ENCODE measurements at places on chromosomes 6 and 20. TPM values are rescaled to one million over a fixed set of nuclear protein-coding genes. Genes with fewer than 3 reads are reported as not detected.

GRCh38 chr20:8244637-8245036 lies 112.6 kb downstream of the PLCB1 start:
- DNase-seq, result peak; percentile 16

DNA sequence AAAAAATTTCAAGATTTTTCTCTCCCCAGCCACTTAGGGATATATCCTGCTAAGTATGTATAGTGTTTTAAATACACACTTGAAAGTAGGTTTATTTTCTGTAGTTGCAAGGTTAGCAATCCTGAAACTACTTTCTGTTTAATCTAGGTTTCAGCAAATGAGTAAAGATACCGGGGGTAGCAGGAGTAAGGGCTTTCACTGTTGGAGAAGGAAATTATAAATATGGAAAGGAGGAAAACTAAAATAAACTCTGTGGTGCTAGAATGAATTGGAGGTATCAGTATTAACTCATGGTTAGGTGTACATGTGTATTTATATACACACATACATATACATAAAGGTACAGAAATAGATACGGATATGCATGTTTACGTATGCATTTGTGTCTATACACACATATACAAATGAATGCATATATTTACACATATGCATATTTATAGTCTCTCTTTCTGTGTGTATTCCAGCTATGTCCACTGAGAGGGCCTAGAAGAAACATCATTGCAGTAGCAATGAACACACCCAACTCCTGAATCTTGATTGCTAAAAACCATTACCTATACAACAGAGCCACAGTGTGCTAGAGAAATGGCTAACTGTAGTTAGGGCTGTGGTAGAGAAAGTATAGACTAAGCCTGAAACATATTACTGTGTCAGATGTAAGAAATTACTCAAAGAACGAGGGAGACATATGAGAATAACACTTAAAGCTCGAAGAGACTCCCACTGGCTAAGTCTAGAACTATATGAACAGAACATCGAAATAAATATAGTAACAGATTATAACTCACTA lies 95.9 kb upstream of the EMILIN3 start:
- DNase-seq, result no peak

DNA sequence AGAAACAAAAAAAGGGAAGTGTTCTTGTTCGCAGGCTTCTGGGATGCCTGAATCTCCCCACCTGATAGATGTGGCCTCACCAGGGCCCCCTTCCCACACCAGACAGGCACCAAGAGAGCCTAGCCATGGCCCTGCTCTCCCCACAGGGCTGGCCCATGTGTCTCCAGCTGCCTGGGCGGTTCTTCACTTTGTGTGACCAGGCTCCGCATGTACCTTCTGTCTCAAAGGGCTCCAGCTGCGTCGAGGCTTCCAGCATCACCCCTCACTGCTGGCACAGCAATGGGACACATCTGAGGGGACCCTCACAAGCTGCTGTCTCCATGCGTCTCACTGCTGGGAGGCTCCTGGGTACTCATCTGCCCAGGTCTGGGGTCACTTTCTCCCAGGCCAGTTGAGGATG lies 362.9 kb downstream of the ZFAND3 start:
- no peak for DNase-seq

- no peak for DNase-seq
Measured at GRCh38 chr20:19562426-19562825, 195.6 kb upstream of the RIN2 start.

DNA sequence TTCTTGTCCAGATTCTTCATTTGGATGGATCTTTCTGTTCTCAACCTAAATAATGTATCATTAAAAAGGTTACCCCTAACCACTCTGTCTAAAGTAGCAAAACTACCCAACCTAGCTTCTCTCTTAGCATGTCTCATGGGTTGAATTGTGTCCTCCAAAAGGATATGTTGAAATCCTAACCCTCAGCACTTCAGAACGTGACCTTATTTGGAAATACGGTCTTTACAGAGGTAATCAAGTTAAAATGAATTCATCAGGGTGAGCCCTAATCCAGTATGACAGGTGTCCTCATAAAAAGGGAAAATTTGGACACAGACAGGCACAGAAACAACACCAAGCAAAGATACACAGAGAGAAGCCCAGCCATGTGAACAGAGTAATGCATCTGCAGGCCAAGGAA lies 6.1 kb upstream of the FRK start:
- DNase-seq, result no peak

DNA sequence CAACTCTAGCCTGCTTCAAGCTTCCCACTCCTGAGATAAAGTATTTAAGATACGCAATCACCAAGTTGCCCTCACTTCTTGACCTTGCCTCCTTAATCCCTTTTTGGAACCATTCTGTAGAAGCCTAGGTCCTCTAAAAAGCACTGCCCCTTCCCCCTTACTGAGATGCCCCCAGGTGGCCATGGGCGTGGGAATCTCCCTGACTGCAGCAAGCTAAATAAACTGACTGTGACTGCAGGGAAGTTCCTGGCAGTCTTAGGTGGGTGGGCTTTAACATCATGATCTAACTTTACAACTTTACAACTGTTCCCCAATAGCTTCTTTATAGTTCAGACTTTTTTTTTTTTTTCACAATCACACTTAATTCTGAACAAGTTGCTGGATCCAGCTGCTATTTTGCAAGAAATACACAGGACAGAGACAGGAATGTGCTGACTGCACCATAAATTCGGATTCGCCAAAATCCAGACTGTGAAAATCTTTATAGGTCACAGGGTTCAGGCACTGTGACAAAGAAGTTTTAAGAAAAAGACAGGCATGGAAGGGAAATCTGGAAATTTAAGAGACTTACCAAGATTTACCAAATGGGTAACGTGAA lies 344.2 kb upstream of the SULF2 start:
- no peak for DNase-seq

DNA sequence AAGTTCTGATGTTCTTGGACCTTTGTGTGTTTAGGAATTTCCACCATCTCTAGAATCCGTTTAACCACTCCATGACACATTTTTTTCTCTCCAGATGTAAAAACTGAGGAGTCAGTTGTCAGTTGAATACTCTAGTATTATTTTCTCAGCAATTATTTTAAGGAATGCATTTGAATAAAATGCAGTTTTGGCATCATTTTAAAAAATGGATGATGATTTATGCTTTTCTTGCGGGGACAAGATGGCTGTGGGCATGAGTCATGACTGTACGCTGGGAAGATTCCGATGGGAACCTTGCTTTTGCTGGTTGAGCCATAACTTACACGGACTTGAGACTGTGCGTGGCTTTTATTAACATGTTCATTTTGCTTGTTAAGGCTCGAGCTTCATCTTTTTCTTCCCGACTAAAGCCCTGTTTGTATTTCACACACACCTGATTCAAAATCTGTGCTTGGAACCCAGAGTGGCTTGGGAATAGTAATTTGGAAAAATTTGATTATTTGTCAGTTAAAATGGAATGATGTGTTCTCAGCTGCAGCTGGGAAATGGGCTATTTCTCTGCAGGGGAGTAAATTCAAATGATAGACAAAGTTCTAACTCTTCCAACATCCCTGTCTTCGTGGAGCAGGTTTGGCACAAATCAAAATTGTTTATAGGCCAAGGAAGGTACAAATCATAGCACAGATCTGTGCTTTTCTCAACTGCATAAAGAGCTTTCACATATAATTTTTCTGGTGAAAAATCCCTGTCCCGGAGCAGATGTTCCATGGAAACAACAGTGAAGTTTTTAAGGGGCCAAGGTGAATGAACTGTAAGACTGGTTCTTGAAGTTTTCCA lies 470.5 kb upstream of the JAG1 start:
- DNase-seq, result no peak

DNA sequence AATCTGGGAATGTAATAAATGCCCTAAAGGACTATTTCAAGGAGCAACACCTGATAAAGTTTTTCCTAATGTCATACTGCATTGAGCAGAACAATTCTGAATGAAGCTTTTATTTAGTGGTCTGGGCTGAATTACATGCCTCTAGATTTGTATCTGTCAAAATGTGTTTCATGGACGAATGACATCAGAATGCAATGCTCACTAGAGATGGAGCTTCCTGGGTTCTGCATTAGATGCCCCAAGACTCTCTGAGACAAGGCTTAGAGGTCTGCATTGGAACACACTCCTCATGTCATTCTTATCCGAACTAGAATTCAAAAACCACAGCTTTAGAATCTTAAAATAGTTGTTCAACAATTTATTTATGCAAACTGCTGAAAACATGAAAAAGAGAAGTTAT lies 62.0 kb downstream of the SYNE1 start:
- no peak for DNase-seq

DNA sequence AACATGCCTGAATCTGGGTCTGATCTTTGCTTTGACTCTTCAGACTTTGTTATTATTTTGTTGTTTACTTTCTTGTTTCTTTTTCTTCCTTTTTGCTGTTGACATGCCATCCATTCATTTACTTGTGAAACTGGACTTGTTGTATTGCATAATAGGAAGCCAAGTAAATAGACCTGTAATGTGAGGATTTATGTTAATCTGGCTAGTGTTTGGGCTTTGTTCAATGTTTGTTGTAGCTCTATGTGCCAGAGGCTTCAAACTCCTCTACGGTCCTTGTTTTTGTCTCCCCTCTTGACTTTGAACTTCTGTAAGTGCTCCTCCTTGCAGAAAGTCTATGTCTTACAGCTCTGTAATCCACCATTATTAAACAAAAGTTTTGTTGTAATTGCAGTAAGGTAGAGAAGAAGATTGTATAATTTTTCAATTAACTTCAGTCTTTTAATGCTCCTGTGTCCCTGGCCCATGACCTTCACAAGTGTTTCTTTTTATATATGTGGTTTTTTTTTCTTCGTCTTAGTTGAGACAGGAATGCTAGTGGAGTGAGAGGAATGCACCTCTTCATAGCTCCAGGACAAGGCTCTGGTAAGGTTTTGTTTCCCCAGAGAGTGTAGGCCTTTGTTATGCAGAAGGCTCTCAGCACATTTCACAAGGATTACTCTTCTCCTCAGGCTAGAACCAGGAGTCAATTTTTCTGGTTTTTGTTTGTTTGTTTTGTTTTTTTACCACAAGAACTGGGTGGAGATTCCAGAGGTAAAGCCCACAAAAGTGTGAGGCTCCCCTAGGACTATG lies 1061.8 kb upstream of the CITED2 start:
- DNase-seq, result peak; percentile 4

GRCh38 chr20:46562373-46563169 lies 12.1 kb upstream of the OCSTAMP start:
- DNase-seq, result peak; percentile 80

GRCh38 chr20:38344107-38344701 lies 2.1 kb upstream of the LBP start:
- no peak for DNase-seq

GRCh38 chr6:25078141-25078540 lies 142.4 kb upstream of the RIPOR2 start:
- no peak for DNase-seq

GRCh38 chr6:84788689-84789088 lies 24.3 kb upstream of the TBX18 start:
- no peak for DNase-seq

The BLOC1S5 gene
- 18.0 TPM for total RNA-seq

The SLC22A7 gene
- not detected for total RNA-seq

The SLC17A2 gene
- total RNA-seq, result not detected

The MOXD1 gene
- 1.6 TPM for total RNA-seq

The PDE7B gene
- total RNA-seq, result 8.1 TPM

The ROS1 gene
- not detected for total RNA-seq

The TFAP2A gene
- total RNA-seq, result 0.40 TPM
